ENCODE measurements at places on chromosomes 11 and 22.

DNA sequence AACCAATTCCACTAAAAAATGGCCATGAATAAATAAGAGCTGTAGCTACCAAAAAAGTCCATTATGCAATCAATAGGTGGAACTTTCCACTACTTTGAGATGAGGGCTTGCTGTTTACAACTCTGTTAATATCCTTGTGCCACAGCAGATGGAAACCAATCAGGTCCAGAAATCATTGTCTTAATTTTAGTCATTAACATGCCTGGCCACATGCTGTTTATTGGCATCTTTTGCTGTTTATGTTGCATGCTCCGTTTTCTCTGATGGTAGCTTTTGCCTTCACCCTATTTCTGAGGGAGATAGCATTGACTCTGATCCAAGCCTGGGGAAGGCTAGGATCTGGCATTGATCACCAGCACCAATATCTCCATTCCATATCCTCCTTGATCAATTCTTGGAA lies 192.9 kb upstream of the SEZ6L start:
- DNase-seq = no peak

DNA sequence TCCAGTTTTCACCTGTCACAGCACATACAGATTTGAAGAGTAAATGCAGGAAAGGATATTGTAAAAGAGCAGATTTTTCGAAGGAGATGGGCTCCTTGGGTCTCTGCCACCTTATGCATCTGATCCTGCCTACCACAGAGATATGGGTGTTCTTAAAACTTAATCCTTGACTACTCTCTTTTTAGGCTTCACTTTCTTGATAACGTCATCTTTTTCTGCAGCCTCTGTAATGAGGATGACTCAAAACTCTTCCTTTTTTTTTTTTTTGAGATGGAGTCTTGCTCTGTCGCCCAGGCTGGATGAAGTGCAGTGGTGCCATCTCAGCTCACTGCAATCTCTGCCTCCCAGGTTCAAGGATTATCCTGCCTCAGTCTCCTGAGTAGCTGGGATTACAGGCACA lies 7.8 kb downstream of the PRR14L start:
- DNase-seq = no peak

DNA sequence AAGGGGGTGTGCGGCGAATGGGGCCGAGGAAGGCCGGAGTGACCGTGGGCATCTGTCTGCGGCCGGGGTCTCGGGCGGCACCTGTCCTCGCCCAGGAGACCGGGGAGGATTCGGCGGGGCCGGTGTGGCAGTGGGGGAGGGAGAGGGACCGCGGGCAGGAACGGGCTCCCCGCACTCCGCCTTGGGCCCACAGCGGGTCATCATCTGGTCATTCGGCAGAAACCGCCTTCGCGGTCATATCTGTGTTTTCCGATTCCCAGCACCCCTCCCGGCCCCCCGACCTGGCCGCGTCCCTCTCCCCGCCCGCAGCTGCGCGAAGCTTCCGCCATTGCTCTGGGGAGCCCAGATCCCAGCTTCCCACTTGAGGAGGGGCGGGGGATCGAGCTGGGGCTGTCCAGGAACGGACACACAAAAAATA lies 824 bp upstream of the CBX6 start:
- peak; percentile 28 for DNase-seq

DNA sequence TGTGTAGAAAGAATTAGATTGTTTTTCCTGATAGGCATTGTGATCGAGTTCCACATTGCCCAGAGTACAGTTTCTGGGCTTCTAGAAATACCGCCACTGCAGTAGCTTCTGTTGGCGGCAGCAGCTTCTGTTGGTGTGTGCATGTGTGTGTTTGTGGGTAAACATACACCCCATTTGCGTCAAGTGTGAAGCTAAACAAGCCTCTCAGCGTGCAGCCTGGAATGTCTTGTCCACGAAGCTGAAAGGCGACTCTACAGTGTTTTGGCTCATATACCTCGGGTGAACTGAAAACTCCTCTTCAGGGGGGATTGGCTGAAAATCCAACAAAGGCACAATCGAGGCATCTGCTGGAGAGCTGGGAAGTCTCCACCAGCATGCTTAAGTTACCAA lies 112.0 kb upstream of the E2F8 start:
- DNase-seq = no peak

DNA sequence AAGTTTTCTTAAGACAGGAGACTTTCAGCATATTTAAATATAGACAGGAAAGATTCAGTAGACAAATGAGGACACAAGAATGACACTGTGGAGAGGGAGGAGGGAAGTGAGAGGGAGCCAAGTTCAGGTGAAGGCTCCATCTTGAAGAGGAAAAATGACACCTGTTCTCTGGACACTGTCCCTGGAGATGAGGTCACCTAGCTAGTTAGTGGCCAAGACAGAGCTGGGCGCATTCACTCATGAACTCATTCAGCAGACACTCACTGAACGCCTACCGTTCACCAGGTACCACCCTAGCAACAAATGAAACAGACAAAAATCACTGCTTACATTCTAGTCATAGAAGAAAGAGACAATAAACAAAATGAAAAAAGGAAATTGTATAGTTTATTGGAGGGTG lies 103.3 kb upstream of the PARVA start:
- no peak for DNase-seq

DNA sequence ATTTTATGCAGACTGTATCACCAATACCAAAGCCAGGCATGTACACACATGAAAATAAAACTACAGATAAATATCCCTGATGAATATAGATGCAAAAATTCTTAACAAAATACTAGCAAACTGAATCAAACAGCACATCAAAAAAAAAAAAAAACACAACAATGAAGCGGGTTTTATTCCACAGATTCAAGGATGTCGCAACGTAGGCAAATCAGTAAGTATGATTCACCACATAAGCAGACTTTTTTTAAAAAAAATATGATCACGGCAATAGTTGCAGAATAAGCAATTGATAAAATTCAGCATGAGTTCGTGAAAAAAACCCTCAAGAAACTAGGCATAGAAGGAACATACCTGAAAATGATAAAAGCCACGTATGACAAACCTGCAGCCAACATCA lies 21.3 kb downstream of the OR51F1 start:
- DNase-seq = no peak

DNA sequence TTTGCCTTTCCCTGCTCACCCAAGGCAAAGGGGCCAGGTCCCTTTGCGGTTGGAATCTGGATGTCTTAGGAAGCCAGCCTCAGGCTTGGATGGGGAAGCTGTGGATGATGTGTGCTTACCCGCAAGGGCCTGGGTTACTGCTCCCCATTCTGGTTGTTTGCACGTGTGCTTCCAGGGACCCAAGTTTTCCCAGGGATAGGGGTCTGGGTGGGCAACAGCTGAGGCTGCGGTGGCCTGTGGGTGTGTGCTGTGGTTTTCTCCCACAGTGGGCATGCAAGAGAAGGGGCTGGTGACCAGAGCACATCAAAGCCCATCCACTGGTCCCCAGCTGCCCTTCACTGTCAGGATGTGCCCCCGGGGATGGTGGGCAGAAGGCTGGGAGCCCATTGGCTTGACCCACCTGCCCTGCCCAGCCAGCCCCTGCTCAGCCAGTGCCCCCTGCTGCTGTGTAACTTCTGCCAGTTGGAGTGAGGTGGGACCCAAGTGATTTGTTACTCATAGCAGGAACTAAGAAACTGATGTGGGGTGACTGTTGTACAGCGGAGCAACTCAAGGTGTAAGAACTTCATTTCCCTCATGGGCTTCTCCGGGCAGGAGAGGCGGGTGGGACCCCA lies 3.3 kb downstream of the CAPN5 start:
- DNase-seq = no peak

DNA sequence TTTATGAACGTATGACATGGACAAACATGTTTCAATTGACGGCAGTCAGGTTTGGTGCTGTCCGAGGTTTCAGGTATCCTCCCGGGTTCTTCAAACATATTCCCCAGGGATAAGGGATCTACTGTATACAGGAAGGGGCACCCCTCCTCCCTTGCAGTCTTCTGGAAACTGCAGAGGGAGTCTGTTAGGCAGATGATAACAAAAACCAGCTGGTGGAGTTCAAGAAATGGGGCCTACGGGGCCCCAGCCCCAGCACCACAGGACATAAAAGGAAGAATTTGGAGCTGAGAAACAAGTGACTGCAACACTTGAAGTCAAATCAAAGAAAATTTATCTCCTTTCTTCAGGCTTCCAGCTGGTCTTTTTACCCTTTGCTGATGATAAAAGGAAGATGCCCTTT lies 32.1 kb downstream of the SNU13 start:
- DNase-seq = no peak

DNA sequence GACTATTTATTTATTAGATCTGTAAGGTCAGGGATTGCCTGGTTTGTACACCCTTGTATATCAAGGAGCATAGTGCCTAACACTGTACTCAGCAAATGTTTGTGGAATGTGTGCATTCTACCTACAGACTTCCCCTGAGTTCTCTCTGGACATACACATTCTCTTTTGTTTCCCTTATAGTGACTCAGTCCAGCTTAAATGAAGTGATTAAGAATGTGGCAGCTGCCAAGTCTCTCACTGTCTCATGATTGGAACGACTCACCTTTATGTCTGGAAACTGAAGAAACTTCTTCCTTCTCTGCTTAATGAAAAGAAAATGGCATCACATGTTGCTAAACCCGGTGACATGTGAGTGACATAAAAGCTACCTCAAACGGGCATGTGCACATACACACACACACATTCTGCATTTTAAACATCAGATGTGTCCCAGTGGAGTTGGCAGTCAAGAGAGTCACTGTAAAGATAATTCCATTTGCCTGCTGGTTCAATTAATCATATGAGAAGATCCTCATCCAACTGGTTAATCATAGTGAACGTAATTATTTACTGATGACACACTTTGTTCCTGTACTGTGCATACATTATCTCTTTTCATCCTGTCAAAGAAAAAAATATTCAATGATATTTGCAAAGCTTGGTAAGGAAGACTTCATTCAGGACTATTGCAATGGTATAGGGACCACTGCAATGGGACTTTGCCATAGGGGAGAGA lies 42.8 kb downstream of the GLYAT start:
- no peak for DNase-seq

DNA sequence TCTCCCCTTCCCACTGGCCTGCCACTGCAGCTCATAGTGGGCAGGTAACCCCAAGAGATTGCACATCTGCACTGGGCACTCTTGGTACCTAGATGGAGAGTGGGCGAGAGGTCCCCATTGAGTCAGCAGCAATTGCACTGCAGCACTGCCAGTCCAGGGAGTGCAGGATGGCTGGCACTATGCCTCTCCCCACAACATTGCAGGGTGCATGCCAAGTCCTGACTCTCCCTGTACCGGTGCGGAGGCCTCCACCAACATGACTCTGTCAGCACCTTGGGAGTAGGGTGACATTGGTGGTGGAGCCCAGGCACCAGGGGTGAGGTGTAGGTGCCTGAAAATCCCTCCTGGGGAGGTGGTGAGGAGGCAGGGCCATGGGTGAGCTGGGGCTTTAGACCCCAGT lies 82.2 kb downstream of the TRAF6 start:
- DNase-seq = no peak

DNA sequence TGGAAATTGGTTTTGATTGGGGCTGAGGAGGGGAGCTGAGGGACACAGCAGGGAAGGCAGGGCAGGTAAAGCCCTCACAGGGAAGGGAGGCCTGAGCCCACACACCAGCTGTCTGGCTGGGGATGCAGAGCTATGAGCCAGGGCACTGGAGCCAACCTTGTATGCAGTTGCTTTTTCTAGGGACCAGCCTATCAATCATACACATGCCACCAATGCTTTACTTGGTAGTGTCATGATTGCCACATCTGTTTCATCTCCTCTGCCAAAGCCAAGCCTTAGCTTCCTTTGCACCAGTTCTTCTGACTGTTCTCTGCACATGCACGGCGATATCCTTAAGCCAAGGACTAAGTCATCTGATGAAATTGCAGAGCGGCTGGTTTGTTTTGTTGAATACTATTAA lies 207.1 kb upstream of the PLET1 start:
- DNase-seq = no peak

- no peak for DNase-seq
These were observed 13.4 kb upstream of the MN1 start for GRCh38 chr22:27814993-27815392.

DNA sequence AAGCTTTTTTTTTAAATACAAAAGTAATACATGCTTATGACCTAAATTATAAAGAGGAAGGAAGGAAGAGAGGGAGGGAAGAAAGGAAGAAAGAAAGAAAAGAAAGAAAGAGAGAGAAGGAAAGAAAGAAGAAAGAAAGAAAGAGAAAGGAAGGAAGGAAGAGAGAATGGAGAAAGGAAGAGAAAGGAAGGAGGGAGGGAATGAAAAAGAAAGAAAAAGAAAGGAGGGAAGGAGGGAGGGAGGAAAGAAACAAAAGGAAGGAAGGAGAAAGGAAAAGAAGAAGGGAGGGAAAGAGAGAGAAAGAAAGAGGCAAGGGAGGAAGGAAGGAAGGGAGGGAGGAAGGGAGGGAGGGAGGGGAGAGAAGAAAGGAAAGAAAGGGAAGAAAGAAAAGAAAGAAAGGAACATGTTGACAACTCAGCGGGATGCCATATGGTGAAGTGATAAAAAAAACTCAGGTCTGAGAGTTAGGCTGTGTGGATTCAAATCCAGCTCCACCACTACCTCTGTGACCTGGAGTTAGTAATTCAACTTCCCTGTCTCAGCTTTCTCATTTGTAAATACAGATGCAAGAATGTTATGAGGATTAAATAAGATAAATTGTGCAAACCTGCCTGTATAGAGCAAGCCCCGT lies 9.6 kb upstream of the EED start:
- no peak for DNase-seq

DNA sequence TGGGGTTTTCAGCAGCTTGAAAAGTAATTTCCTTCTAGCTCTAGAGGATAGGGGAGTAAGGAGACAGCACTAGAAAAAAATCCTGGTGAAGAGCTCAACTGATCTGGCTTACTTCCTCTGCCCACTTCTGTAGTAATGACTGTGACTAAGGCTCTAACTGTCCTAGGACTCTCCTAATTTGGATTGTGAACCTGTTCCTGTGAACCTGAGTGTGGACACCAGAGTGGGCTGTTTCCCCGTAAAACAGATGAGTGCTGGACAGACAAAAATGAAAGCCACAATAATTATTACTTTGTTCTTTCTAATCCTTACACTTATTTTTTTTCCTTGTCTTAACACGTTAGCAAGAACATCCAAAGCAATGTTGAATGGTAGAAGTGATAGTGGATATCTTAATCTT lies 154.1 kb downstream of the AASDHPPT start:
- no peak for DNase-seq

DNA sequence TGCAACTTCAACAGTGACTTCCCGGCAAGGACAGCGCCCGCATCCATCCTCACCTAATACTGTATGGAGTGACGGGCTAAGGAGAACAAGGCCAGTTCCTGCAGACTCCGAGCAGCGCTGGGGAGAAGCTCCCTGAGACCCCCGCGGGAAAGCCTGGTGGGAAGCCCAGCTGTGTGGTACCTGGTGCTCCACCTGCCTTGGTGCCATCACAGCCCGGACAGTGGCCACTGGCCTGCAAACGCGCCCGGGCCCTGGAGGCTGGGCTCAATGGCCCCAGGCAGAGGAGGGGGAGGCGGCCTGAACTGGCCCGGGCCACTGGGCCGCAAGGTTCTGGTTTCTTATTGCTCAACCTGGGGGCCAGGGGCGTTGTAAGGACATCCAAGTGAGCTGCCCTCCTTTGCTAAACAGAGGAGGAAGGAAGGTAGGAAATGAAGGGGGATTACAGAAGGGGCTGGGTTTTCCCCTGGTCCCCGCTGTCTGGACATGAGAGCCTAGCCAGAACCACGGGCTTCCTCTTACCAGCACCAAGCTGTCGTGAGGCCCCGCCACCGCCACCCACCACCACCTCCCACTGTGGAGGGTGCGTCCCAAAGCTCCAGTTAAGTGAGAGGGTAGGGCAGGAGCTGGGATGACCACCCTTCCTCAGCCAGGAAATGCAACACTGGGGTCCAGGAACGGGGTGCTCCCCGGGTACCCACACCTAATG lies 8.5 kb upstream of the CDC42BPG start:
- no peak for DNase-seq

- no peak for DNase-seq
These were observed 26.4 kb downstream of the AMOTL1 start for GRCh38 chr11:94794287-94795168.

Measured in CD4-positive, alpha-beta T cell treated with Interleukin-6 for 4 hours (primary cell).